ENCODE measurements at places on chromosomes 5 and 9.

- DNase-seq: no peak
Measured at GRCh38 chr9:89596937-89597555, 7.8 kb upstream of the GADD45G start.

DNA sequence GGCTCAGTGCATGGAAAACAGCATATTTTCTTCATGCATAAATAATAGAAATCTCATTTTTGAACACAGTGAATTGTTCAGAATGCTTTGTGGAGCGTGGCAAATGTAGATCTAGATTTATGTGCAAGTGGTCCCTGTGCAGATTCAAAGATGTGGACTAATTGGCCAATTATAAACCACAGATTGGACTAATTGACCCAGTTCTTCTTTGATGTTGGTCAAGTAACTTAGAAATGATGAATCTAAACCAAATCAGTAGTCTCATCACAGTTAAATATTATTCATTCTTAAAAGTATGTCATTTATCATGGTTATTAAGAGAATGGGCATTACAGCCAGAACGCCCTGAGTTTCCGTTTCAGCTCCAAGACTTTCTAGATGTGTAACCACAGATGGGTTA lies 11.7 kb upstream of the PDE4D start:
- DNase-seq: no peak

DNA sequence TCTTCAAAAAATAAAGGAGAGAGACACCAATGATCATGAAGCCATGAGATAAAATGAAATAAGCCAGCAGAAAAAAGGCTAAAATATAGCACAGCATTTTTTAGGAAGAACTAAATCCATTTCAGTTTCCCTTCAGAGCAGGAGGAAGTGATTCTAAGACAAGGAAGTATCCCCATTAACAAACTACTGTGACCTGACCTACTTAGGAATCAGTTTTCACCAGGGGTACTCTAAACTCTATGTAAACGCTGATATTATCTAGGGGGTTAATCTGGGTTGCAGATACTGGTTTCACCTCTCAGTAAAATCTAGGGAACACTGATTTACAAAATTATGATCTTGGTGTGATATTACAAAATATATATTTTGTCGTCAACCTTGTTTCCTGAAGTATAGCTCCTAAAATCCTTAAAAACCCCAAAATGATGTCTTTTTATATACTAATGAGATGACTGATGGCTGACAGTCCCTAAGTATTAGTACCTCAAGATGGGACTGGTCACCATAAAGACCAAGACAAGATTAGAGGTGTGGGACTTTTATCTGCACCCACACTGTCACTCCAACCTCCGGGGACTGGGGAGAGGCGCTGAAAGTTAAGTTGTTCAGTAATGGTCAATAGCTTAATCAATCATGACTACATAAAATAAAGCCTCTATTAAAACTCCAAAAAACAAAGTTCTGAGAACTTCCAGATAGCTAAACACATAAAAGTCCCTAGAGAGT lies 2.9 kb upstream of the FNBP1 start:
- no peak for DNase-seq

GRCh38 chr5:9335754-9336495 lies 209.9 kb downstream of the SEMA5A start:
- DNase-seq: no peak

GRCh38 chr9:14652729-14653377 lies 40.4 kb downstream of the ZDHHC21 start:
- no peak for DNase-seq

DNA sequence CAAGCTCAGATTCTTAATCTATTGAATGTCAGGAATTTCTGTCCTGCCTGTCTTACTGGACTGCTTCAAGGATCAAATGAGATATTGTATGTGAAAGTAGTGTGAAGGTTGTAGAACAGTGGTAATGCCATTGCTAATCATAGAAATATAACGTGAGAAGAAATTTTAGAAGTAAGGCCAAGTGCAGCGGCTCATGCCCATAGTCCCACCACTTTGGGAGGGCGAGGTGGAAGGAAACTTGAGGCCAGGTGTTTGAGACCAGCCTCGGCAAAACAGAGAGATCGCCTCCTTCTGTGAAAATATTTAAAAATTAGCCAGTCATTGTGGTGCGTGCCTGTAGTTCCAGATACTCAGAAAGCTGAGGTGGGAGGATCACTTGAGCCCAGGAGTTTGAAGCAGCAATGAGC lies 5.1 kb upstream of the HSPA5 start:
- DNase-seq: no peak

DNA sequence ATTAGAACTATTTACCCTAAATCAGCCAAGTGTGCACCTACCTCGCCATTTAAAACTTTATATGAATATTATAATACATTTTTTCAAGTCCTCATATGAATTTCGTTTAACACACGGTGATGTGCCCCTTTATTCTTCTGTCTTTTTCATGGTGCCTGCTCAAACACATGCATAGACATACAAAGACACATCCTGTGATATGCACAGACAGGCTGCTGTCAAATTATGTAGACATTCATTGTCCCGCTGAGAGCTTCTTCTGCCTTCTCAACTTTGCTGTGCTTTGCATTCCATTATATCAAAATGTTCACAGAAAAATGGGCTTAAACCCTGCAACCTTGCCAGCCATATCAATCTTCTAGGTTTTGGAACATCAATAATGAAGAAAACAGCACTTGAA lies 193.8 kb downstream of the NTRK2 start:
- DNase-seq: no peak

- DNase-seq: no peak
Measured at GRCh38 chr9:107630156-107630555, 140.6 kb upstream of the KLF4 start.

DNA sequence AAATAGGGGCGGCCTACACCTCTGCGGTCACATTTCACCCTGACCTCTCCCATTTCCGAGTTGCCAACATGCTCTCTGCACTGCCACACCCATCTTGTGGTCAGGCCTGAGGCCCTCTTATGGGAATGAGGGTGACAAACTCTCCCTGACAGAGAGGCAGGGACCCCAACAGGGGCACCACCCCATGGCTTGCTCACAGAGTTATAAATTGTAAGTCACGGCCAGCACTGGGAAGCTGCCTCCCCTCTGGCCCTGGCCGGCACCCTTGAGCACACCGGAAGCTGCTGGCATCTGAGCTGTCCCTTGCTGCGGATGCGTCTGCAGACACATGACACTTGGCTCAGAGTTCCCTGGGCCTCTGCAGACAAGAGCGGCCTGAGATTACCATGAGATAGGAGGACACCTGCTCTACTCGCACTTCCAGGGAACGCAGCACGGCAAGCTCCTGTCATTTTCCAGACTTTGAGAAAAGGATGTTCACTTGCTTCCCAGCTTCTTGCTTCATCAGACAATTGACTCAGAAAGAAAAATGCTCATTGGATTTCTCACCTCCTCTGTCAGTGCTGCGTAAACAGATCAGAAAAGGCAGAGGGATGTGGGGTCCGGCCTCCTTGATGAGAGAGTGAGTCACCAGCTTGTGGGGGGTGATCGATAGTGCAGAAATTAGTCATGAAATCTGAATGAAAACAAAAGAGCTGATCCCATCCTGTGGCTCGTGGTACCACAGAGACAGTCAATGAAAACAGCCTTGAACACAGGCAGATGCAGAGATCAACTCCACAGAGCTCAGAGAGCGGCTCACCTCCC lies 269.8 kb downstream of the SYK start:
- no peak for DNase-seq

- DNase-seq: no peak
Measured at GRCh38 chr5:116747881-116748280, 173.3 kb upstream of the SEMA6A start.

DNA sequence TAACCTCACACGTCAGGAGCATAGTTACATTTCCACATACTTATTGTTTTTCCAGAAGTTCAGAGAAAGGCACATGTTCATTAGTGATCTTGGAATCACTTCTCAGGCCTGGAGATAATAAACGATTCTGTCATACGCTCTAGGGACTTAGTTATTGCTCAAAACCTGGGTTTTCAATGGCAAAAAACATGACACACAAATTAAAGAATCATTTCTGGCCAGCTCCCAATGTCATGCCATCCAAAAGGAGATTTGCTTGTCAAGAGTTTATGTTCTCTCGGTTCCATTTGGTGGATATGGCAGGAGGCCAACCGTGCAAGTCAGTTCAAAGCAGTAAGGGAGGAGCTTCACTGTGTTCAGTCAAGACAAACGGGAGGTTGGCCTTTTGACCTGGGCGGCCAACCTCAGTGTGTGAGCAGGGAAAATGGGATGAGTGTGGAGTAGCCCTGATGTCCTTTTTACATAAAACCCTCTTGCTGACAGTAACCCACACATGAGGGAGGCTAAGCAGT lies 123.4 kb downstream of the NXNL2 start:
- no peak for DNase-seq

DNA sequence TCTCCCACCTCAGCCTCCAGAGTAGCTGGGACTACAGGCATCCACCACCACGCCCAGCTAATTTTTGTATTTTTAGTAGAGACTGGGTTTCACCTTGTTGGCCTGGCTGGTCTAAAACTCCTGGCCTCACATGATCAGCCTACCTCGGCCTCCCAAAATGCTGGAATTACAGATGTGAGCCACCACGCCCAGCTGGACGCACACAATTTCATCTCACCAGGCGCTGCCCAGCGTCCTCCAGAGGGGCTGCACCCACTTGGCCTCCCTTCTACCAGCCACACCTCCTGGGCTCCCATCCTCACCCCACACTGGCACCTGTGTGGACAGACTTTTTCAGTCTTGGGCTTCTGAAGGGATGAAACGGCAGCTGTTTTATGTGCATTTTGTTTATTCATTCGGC lies 3.8 kb upstream of the EXOC3 start:
- no peak for DNase-seq

Data from iPS DF 19.7 (cell line).